DND-41 (cell line): ENCODE measurements at places on chromosomes 4 and X.

GRCh38 chr4:3851211-3851610 lies 85.0 kb downstream of the ADRA2C start:
- H3K27me3 ChIP-seq: peaks cover 3% of the 10 kb centered on the region
- no peak overlapping the region for H3K4me3 ChIP-seq
- H3K4me1 ChIP-seq: no peaks in the 10 kb centered on the region
- no peaks in the 10 kb centered on the region for H3K36me3 ChIP-seq
- H3K27ac ChIP-seq: no peak overlapping the region
- no peak for DNase-seq

DNA sequence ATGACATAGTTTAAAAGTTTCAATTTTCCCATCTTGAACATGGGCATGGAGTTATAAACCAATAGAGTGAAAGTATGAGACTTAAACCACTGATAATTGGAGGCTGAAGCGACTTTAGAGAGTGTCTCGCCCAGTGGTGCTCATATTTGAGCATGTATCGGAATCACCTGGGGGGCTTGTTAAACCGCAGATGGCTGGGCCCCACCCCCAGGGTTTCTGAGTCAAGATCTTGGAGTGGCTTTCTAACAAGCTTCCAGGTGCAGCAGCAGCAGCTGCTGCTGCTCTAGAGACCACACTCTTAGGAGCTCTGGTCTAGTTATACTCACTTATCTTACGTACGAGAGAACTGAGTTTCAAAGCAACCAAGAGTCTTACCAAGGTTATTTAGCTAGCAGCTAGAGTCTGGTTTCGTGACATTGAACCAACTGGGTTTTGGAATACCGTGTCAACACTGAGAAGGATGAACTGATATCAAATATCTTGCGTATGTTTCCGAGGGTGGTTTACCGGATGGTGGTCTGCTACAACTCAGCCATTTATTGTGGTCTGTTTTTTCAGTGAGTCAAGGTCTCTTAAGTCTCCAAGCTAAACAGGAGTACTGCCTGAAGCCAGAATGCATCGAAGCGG lies 5.9 kb downstream of the PHEX start:
- H3K4me1 ChIP-seq: peaks cover 23% of the 10 kb centered on the region
- no peaks in the 10 kb centered on the region for H3K36me3 ChIP-seq
- peak; percentile 78 for DNase-seq
- H3K4me3 ChIP-seq: no peak overlapping the region

DNA sequence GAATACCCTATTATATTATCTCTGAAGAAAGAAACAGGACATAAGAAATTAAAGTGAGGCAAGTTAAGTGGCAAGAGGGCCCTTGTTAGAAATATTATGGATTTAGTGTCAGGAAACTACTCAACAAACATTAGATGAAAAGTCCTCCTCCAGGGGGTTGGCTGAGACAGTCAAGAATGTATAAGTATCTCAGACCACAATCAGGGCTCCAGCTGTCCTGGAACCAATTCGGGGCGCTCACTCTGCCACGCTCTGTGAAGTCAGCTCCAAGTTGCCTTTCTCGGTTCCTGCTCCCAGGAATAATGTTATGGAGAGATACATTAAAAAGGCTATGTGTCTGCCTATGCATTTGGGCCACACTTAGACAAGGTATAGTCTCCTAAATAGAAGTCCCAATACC lies 73.3 kb downstream of the RASGEF1B start:
- no peaks in the 10 kb centered on the region for H3K4me1 ChIP-seq
- H3K36me3 ChIP-seq: no peaks in the 10 kb centered on the region
- H3K27ac ChIP-seq: no peak overlapping the region
- peaks cover 9% of the 10 kb centered on the region for H3K27me3 ChIP-seq

- no peak overlapping the region for H3K27ac ChIP-seq
- H3K27me3 ChIP-seq: no peaks in the 10 kb centered on the region
- no peaks in the 10 kb centered on the region for H3K4me1 ChIP-seq
- no peak overlapping the region for H3K4me3 ChIP-seq
- H3K36me3 ChIP-seq: no peaks in the 10 kb centered on the region
These were observed 14.2 kb upstream of the MID1 start for GRCh38 chrX:10634392-10635161.

DNA sequence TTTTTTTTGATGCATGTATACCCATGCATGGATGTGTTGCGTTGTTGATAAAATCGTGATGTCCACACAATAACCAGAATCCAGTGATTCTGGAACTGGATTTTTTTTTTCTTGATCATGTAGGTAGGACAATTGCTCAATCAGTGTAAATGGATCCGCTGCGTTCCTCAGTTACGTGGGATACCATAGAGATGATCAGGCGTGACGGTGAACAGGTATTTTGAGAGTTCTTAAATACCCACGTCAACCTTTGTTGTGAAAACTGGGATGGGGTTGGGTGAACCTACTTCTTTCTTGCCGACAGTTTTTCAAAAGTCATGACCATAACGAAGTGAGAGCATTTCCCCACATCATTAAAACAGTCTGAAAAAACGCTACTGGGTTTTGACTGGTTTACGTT lies 913 bp upstream of the SMIM10L2A start:
- no peak for DNase-seq
- no peaks in the 10 kb centered on the region for H3K4me1 ChIP-seq
- no peaks in the 10 kb centered on the region for H3K36me3 ChIP-seq
- no peak overlapping the region for H3K4me3 ChIP-seq
- H3K27me3 ChIP-seq: no peaks in the 10 kb centered on the region
- no peak overlapping the region for H3K27ac ChIP-seq

DNA sequence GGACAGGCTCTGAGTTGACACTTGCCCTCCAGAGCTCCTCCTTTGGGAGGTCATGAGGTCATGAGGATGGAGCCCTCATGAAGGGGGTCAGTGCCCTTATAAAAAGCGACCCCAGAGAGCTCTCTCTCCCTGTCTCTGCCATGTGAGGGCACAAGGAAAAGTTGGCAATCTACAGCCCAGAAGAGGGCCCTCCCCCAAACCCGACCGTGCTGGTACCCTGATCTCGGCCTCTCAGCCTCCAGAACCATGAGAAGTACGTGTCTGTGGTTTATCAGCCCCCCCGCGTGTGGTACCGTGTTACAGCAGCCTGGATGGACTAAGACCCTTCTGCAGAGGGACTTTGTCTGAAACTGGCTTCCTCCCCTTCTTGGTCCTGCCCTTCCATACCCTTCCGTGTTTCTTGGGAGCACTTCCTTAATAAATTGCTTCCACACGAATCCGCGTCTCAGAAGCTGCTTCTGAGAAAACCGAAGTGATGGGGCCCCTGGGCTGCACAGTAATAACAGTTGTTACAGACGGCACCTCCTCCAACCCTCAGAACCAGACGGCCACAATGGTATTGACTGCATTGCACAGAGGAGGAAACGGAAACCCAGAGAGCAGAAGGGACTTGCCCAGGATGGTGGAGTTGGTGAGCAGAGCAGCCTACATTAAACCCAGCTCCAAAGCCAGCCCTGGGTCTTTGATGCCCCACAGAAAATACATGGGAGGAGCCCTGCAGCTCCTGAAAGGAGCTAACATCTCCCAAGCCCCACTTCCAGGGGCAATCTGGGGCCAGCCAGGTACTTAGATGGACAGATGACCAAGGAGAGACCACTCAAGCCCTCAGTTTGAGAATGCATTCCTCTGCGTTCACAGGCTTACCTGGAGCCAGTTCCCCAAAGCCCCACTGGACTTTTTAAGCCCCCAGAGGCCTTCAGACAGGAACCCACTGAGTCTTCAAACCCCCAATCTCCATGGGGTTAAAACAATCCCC lies 242.7 kb downstream of the BCOR start:
- no peaks in the 10 kb centered on the region for H3K27me3 ChIP-seq
- DNase-seq: peak; percentile 83
- H3K27ac ChIP-seq: peak overlapping the region; percentile 93
- H3K4me1 ChIP-seq: peaks cover 78% of the 10 kb centered on the region
- H3K36me3 ChIP-seq: no peaks in the 10 kb centered on the region
